ENCODE measurements at places on chromosomes 5 and 9.
A peak's percentile ranks its signal among the peaks of the same experiment; 100 is the strongest.

DNA sequence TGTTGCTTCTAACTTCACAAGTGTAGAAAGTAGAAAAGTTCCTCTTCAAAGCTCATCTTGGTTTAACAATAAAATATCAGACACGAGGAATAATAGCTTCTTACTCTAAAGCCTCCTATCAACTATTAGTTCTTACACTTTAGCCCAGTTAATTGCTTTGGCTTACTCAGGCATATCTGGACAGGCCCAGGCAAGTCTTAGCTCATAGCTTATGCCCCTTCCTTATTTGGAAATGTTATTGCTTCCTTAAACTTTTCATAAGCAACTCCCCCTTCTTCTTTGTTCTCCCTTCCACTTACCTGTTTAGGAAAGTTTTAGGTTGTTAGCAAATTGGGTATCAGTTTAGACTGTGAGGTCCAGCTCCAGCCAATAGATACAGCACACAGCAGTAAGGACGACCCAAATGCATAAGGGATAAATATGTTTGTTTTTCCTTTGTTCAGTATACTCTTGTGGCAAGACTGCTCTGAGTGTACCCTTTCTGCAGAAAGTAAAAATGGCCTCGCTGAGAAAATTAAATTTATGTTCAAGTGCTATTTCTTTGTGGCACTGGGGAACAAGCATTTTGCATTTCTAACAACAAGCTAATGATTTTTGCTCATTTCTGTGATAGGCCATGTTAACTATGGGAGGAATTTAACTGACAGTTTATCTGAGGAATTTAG, 162.1 kb downstream of the SMC2 start:
- DNase-seq = no peak

GRCh38 chr5:117713585-117714198, 1139.1 kb upstream of the SEMA6A start:
- DNase-seq = peak; percentile 3

DNA sequence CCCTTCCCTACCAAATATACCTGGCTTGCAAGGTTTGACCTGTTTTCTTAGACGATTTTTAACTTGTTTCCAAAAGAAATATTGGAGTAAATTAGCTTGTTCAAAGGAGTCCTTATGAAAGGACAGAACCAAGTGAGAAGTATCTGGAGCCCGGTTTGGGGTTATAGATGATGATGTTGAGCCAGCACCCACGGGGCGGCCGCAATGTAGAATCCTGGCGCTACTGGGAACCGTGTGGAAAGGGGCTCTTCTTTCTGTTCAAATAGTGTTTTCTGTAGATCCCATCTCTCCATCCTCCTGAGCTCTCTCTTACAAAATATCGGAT, 517 bp upstream of the EXOSC2 start:
- DNase-seq = no peak

DNA sequence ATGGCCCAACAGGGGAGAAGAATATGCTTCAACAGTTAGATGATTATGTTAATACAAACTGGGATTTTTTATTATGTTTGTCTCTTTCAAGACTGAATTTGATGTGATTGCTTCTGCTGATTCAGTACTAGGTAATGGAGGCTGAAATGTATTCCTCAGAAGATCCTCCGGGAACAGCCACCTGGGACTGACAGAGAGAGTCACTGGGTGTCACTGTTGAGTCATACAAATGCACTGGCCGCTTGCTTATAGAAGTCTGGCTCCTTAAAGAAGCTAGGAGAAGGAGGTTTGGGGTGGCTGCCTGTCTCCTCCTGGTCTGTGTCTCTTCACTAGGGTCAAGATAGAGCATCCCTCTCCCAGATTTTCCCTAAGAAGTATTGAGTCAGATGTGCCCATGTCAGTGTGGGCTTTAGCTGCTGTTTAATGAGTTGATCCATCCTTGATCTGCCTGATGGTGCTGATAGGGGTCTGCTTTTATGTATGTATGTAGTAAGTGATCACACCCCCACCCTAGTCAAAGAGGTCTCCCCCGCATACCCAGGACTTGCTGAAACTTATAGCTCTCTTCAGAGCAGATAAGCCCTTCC, 773.4 kb downstream of the BRINP1 start:
- peak; percentile 8 for DNase-seq

DNA sequence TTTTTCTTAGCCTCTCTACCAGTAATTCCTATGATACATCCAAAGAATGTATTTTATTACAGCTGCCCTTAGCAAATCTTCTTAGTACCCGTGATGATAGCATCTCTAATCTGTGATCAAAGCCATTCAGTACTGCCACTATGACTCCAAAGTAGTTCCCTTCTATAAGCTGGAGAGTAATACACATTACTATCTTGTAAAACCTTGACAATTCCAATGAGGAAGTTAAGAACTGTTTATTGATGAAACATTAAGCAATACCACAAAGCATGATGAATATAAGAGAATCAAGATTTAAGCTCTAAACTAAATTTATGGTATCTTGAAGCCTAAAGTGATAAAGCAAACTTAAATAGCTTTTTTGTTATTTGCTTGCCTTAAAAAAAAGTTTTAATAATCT, 86.1 kb downstream of the SMIM23 start:
- no peak for DNase-seq

DNA sequence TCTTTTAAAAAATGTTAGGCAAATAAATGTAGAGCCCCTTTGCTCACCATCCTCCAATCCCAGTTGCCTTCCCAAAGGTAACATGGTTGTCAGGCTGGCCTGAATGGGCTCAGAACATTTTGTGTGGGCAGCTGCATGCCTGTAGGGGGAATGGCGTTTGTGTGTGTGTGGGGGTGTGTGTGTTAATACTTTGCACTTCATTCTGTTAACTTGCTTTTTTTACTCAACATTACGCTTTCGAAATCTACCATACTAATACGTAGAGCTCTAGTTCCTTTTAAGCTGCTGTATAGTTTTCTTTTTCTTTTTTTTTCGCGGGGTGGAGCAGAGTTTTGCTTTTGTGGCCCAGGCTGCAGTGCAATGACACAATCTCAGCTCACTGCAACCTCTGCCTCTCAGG, 14.0 kb downstream of the MYOZ3 start:
- DNase-seq = no peak

DNA sequence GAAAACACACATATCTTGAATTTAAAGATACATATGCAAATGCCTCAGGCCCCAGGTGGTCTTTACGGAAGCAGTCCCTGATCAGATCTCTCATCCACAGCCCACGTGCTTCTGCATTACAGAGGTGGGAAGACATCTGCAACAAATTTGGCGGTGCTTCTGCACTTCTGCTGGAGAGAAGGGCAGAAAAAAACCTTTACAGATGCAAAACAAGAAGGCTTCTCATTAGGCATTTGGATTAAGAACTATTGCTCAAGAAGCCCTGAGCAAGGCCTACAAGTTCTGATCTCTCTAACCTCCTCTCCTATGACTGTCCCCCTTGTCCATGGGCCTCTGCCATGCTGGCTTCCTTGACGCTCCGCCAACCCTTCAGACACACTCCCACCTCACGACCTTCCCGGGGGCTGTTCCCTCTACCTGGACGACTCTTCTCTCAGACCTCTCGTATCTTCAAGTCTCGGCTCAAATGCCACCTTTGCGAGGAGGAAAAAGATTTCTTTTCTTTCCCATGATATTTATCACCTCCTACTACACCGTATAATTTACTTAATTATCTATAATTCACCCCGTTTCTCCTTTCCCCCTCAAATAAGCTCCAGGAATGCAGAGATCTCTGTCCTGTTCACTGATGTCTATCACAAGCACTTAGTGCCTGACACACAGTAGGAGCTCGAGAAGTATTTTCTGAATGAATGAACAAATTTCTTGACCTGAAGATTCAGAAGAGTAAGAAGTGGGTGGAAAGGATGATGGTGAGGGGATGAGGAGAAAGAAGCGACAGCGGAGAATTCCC, 1.1 kb downstream of the MTMR12 start:
- no peak for DNase-seq

All from fibroblast of skin of right quadriceps (primary cell).